ENCODE measurements at places on chromosomes 13 and 19.

GRCh38 chr19:12665671-12666264 lies 774 bp downstream of the MAN2B1 start:
- no peak for DNase-seq

GRCh38 chr19:40611096-40611495 lies 9.9 kb downstream of the LTBP4 start:
- peak; percentile 25 for DNase-seq

DNA sequence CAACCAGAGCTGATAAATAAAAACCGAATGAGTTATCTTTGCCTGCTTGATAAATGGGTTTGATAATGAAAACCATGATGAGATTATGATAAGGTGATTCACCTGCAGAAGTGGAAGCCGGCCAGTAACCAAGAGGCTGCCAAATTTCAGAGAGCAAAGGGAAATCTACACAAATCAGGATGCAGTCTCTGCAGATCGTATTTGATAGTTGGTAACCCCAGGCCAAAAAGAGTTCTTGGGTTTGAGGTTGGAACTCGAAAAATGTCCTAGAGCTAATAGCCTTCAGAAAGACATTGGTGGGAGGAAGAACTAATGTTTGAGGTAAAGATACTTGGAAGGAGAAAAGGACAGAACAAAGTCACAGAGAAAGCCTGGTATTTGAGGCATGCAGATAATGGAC lies 9.6 kb upstream of the LATS2 start:
- no peak for DNase-seq

GRCh38 chr13:21733475-21734263 lies 62.8 kb downstream of the FGF9 start:
- no peak for DNase-seq

DNA sequence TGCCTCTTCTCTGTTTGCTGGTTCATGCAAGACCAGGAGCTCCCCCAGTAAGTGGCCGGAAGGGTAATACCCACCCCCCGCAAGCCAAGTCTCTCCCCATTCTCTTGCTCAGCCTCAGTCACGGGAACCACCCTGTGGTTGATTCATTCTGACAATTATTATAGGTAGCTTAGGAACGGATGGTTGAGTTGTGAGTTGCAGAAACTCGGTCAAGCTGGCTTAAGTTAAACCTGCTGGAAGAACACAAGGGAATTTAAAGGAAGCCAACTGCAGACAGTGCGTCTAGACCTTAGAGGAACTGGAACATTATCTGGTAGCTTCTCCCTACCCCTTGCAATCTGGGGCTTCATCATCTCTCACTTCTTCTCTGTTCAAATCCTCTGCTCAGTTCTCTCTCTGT lies 8.9 kb downstream of the FPR1 start:
- DNase-seq, result no peak

DNA sequence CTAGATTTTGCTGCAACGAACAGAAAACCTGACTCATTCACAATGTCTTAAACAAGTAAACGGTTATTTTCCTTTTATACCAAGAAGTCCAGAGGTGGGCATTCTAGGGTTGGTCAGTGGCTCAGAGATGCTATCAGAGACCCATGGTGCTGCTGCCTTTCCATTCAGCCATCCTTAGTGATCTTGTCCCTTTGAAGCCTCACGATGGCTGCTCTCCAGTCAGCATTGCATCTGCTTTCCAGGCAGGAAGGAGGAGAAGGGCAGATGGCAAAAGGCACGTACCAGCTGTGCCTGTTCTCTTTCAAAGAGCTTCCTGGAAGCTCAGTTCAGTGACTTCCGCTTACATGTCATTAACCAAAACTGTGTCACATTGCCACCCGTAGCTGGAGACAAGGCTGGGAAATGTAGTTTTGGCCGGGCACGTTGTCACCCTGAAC lies 30.1 kb downstream of the WDFY2 start:
- peak; percentile 80 for DNase-seq

GRCh38 chr13:87128491-87128890 lies 542.7 kb upstream of the SLITRK5 start:
- no peak for DNase-seq

DNA sequence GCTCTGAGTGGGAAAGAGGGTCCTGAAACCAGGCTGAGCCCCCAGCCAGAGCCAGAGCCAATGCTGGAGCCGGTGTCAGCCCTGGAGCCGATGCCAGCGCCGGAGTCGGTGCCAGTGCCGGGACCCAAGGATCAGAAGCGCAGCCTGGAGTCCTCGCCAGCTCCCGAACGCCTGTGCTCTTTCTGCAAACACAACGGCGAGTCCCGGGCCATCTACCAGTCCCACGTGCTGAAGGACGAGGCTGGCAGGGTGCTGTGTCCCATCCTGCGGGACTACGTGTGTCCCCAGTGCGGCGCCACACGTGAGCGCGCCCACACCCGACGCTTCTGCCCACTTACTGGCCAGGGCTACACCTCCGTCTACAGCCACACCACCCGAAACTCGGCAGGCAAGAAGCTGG lies 369 bp downstream of the NANOS3 start:
- DNase-seq, result no peak

DNA sequence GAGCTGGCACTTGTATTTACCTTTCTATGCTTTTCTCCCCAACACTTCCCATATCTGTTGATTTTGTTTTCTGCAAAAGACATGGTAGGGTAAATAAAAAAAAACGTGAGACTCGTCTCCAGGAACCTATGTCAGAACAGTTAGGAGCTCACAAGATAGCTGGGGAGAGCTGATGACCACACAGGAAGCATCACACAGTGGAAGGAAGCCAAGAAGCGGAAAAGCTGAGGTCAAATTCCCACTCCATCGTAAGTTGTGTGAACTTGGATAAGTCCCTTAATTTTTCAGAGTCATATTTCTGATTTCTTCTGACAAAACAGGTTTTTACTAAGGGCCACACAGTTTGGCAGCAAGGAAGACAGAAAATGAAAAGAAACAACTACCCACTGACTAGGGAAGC lies 199.6 kb downstream of the KLF5 start:
- no peak for DNase-seq

- no peak for DNase-seq
Measured at GRCh38 chr19:11164296-11164695, 8.7 kb upstream of the SPC24 start.

DNA sequence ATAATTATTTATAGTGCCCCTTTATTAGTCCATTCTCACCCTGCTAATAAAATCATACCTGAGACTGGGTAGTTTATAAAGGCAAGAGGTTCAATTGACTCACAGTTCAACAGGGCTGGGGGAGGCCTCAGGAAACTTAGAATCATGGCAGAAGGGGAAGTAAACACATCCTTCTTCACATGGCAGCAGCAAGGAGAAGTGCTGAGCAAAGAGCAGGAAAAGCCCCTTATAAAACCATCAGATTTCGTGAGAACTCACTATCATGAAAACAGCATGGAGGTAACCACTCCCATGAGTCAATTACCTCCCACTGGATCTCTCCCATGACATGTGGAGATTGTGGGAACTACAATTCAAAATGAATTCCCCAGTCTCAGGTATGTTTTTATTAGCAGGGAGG lies 89.9 kb upstream of the STARD13 start:
- no peak for DNase-seq

DNA sequence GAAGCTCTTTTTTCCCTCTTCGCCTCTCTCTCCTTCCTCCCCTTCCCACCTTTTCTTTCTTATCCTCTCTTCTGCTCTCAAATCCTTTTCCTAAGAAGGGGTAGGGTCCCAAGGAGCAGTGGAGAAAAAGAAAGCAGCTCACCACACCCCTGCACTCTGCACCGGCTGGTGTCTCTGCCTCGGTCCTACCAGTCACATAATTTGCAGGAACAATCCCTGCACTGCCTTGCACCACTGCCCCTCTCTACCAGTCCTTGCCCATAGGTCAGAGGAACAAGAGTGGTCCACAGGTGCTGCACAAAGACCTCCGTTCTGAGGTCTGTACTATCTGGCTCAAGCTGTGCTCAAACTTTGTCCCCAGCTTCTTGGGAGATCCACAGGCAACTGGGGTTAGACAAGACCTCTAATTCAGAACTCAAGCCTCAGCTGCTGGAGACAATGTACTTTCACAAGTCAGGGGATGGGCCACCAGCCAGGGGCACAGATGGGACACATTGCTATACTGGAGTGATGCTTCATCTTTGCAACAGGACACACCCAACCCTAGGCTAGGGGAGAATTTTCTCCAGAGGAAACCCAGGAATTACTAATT lies 125.4 kb upstream of the ZNF507 start:
- no peak for DNase-seq

DNA sequence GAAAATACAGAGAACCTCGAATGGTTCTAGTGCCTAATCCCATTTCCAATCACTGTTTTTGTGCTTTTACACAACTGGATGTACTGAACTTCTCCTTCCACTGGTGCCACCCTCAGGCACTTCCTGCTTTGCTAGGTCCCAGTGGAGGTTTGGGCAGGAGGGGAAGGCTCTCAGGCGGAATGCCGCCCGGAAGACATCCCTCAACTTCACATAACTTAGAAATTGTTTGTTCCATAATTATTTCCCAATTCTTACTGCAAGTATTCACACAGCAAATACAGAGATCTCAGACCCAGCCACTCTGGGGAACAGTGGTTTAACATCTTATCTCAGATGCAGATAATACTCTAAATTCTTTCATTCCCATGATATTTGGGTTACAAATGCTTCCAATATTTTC lies 195.7 kb upstream of the IPO5 start:
- DNase-seq, result no peak

DNA sequence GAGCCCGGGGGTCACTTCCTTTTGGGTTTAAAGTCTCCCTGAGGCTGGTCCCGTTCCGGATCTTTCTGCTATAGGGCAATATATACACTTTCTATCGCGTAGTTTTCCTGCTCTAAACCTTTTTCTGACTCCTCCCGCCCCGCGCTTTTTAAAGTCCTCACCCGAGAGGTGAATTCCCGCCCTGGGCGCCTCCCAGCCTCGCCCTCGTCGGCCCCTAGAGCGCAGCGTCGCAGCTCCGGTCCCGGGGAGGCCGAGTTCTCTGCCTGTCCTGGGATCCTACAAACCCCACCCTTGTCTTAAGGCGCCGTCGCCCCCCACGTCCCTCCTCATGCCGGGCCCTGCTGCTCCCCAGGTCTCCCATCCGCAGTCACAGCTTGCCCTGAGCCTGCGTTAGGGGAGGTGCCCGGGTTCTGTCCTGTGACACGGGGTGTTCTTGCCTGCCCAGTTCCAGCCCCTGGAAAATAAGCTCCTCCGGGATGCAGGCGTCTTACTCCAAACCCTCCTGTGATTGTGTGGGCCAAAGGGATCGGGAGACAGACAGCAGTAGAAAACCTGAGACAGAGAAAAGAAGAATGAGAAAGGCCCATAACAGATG lies 491 bp downstream of the ZNF525 start:
- peak; percentile 11 for DNase-seq

DNA sequence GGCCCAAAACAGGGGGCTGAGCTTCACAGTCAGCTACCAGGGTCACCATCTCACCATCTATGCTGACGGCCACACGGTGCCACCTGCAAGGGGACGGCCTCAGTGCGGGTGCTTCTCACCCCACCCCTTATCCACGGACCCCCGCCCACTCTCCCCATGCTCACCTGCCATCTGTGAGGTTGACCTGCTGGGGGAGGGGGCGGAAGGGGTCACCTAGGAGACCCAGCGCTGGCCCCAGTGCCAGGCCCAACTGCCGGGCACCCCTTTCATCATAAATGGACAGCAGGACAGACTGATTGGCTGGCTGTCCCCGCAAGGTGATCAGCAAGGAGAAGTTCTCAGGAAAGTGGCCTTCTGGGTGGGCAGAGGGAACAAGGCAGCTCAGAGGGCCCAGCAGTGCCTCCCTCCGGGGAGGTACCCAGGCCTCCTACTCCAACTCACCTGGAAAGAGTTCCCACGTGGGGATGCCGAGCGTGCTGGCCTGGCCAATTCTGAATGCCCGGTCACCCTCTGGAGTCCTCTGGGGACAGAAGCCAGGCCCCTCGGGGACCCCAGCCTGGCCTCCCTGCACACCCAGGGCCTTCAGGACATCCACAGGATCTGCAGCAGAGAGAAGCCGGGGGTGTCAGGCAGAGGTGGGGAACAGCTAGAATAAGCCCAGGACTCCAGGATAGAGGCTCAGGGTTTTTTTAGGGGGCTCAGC lies 4.5 kb downstream of the COL5A3 start:
- DNase-seq, result no peak

GRCh38 chr13:110950819-110951570 lies 36.1 kb upstream of the ANKRD10 start:
- peak; percentile 76 for DNase-seq

DNA sequence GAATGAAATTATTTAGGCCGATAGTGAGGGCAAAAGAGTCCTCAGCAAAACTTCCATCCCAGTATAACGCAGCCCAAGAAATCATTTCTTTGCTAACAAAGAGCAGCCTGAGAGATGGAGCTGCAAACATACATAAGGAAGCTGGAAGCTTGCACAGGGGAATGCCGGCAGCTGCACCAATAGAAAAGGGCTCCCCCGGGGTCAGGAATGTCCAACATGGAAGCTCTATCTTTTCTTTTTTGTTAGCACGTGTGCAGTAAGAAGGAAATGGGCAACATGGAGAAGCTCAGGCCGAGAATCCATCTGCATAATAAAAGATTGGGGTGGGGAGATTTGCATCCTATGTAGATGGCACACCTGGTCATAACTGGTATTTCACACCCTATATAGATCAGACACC lies 1363.5 kb upstream of the PCDH20 start:
- DNase-seq, result no peak

DNA sequence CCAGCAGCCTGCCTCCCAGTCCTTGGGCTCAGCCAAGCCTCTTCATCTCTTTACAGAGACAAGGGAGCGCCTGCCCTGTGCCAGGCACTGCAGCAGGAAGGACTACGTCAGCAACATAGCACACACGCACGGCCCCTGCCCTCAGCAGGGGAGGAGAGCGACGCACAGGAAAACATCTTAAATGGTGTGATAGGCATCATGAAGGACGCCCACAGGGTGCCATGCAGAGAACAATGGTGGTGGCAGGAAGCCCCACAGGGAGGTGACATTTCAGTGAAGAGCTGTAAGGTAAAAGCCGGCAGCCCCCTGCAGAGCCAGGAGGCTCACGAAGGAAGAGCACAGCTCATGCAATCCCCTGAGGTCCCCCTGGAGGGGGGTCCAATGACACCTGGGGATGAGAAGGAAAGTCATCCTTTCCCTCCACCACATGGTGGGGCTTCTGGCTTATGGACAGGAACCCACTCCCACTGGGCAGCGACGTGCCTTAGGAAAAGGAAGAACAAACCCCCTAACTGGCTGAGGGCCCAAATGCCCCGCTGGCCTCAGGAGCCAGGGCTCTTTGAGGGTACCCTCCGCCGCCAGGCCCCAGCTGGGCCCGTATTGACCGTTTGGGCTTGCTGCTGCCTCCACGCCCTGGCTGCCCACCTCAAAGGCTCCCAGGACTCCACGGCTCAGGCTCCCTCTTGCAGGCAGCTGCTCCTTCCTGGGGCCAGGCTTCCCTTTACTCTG lies 37.3 kb upstream of the C13orf42 start:
- no peak for DNase-seq

- DNase-seq, result no peak
Measured at GRCh38 chr13:20995245-20995838, 66.0 kb downstream of the LATS2 start.

- DNase-seq, result no peak
Measured at GRCh38 chr13:83955011-83955410, 72.7 kb upstream of the SLITRK1 start.

GRCh38 chr13:49527123-49527522 lies 31.4 kb downstream of the PHF11 start:
- DNase-seq, result no peak
